CD4-positive, alpha-beta T cell treated with Interleukin-1 beta for 1 hour (primary cell): ENCODE measurements at places on chromosomes 16 and 17.

DNA sequence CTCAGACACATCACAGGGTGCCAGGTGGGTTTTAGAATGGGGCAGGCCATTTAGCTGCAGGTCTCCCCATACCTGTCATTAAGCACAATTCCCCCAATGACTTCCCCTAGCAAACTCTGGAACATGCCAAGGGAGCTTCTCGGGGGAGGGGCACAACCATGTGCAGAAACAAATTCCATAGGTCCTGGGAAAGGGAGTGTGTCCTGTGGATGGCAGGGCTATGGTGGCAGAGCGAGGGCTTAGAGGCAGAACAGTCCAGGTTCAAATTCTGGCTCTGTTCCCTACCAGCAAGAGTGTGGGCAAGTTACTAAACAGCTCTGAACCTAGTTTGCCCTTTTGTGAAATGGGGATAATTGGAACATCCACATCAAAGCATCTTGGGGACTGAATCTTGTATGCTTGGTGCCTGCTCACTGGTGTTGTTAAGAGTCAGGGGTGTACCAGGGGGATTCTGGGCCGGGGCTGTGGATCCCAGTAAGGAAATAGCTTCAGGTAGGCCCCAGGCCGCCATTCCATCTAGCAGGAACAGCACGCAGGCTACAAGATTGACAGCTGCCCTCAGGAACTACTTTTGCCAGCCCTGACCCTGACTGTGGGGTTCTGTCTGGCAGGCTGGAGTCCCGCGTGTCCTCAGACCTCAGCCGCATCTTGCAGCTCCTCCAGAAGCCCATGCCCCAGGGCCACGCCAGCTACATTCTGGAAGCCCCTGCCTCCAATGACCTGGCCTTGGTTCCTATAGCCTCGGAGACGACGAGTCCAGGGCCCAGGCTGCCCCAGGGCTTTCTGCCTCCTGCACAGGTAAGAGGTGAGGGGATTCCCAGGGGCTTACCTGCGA, 5.6 kb upstream of the DCAF7 start:
- no peak for DNase-seq

- no peak for DNase-seq
Observed at GRCh38 chr16:19883966-19884485, 622 bp downstream of the GPRC5B start.

DNA sequence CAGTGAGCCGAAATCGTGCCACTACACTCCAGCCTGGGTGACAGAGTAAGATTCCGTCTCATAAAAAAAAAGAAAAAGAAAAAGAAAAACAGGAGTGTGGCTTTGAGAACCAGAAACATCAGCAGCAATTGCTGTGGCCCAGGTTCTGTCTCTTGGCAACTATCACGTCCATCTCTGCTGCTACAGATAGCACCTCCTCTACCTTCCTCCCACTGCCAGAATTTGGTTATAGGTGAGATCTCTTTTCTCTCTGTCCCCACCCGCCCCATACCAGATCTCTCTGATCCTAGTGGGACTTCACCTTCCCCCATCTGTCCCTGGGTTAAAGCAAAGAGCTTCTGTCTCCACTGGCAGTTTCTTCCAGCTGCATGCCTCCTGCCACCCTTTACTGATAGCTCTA, 3.1 kb downstream of the TLCD2 start:
- peak; percentile 33 for DNase-seq

- no peak for DNase-seq
Observed at GRCh38 chr17:69317625-69318024, 9.3 kb downstream of the ABCA5 start.

- DNase-seq = no peak
Observed at GRCh38 chr16:85504242-85504641, 108.9 kb upstream of the GSE1 start.

DNA sequence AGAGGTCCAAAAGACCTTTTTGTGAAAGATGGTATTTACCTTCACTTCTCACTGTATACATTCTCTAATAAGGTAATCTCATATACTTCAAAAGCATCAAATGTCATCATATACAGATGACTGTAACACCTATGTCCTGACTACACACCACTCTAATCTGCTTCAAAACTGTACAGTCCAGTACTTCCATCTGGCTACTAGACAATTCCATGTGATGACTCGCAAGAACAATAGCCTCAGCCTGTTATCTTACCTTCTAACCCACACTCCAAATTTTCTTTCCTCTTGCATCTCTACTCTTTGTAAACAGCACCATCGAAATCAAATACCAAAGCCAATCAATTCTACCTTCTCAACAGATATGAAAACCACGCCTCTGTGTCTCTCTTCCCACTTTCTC, 24.1 kb downstream of the MYO1D start:
- DNase-seq = no peak

DNA sequence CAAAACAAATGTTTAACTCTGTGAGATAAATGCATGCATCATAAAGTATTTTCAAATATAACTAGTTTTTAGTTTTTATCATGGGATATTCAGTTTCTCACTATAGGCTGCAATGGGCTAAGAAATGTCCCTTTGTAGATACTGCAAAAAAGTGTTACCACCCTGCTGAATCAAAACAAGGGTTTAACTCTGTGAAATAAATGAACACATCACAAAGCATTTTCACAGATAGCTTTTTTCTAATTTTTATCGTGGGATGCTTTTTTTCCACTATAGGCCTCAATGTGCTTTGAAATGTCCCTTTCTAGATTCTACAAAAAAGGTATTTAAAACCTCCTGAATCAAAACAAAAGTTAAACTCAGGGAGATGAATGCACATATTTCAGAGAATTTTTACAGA, 541.1 kb downstream of the KCNJ18 start:
- DNase-seq = no peak

DNA sequence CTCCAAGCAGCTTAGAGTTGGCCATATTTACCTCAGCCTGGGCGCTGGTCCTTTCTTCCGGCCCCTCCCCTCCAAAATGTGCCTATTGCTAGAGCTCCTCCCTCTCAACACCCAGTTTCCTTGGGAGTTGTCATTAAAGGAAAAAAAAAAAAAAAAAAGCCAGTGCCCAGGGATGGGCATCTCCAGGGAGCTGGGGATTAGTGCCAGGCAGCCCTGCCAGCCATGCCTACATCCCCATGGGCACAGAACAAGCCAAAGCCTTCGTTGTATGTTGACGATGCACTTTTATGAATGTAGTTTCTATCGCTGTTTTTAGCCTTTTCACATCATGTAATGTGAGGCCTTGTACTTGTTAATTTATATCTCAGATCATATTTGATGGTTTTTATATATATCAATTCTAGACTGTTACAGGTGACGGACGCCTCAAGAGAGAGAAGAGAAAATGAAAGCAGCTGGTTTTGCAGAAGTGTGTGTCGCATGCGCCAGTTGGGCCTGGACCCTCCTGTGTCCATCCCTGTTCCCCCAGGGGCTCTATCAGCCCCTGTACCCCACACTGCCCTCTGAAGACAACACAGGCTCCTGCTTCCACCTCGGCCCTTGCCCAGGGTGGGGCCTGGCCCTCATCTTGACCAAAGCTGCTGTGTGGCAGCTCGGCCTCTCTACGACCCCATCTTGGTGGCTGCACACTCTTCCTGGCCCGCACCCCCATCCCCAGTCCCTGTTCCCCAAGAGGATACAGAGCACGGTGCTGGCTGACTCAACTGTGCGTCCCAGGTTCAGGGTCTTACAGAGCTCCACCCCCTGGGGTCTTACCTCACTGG, 4.8 kb downstream of the LIMD2 start:
- DNase-seq = no peak

- no peak for DNase-seq
Observed at GRCh38 chr17:28648698-28649097, 3.7 kb upstream of the BLTP2 start.

GRCh38 chr16:64151990-64152767, 969.7 kb downstream of the CDH11 start:
- no peak for DNase-seq

DNA sequence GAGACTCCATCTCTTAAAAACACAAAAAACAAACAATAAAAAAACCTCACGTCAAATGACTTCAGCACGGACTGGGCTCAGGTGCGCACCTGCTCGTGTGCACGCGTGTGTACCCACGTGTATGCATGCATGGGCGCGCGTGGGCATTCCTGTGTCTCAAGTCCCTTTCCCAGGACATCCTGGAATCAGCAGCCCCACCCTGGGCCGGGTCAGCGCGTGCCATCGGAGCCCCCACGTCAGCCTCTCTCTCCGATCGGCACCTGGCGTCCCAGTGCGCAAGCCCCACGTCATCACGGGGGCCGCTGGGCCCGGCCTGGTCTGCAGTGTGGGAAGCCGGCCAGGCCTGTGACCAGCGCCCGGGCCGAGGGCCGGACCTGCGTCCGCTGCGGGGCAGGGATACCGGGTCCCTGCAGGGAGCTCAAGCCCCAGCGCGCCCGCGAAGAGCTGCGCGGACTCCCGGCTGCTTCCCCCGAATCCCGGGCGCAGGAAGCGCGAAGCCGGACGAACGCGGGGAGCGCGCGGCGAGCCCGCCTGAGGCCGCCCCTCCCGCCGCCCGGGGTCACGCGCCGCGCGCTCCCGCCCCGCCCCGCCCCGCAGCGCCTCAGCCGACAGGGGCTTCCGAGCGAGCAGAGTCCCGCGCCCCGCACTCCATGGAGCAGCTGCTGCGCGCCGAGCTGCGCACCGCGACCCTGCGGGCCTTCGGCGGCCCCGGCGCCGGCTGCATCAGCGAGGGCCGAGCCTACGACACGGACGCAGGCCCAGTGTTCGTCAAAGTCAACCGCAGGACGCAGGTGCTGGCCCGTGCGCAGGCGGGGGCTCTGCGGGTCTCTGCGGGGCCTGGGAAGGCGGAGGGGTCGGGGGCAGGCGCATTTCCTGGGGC, at the start of gene FN3K:
Gene FN3K, plus strand, starts transcription at position 629 of the 880 bp plus-strand sequence. Its CDS starts 22 bp downstream, at position 651.
- DNase-seq = peak; percentile 46

- DNase-seq = no peak
Observed at GRCh38 chr16:3215601-3216262, 19.2 kb downstream of the ZNF200 start.

DNA sequence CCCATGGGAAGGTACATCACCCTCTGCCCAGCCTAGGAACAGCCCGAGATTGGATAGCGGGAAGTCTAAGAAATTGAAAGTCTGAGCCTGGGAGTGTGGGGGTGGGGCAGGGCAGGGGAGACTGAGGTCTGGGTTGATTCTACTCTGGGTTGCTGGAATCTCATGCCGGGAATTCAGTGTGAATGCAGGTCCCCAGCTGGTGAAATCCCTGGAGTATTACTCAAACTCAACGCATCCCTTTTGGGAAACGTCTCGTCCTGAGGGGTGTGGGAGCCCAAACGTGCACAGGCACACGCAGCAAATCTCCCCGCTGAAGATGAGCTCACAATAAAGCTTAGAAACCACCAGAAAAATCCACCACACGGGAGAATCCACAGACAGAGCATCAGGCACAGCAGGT, 55.4 kb downstream of the SOCS1 start:
- no peak for DNase-seq

DNA sequence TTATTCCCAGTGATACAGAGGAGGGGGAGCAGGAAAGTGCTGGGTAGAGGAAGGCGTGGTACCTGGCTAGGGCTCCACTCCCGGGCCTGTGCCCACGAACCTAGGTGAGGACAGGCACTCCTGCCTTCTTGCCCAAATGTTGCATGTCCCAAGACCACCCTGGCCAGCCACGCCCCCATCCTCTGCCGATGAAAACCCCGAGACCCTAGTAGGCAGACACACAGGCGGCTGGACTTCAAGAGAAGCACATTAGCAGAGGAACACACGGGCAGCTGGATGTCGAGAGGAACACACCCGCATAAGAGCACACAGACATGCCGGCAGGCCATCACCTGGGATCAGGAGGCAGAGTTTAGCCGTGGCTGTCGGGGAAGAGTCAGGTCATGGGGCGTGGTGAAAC, 1386.5 kb upstream of the GOT2 start:
- DNase-seq = no peak

- DNase-seq = no peak
Observed at GRCh38 chr17:48129981-48130380, 22.4 kb downstream of the SNX11 start.

- no peak for DNase-seq
Observed at GRCh38 chr17:208429-208828, 27.0 kb upstream of the DOC2B start.

- peak; percentile 64 for DNase-seq
Observed at GRCh38 chr17:21278450-21279197, 5.9 kb upstream of the MAP2K3 start.

- DNase-seq = no peak
Observed at GRCh38 chr16:54431997-54432896, 145.7 kb upstream of the IRX3 start.
